Thymus (tissue), 14 donors: ENCODE measurements at places on chromosomes 2 and 18. TPM values are rescaled to one million over a fixed set of nuclear protein-coding genes. Genes with fewer than 3 reads are reported as not detected.

- peaks cover 22% of the 10 kb centered on the region for H3K36me3 ChIP-seq
- peaks cover 5% of the 10 kb centered on the region for H3K4me1 ChIP-seq
- H3K27me3 ChIP-seq, result no peaks in the 10 kb centered on the region
- DNase-seq, result no peak
Observed at GRCh38 chr2:207126724-207127308, 38.9 kb downstream of the KLF7 start.

- no peak overlapping the region for H3K4me3 ChIP-seq
- H3K36me3 ChIP-seq, result no peaks in the 10 kb centered on the region
- H3K27ac ChIP-seq, result no peak overlapping the region
- no peaks in the 10 kb centered on the region for H3K27me3 ChIP-seq
Observed at GRCh38 chr18:23162473-23162872, 27.2 kb downstream of the CABLES1 start.

GRCh38 chr2:45974056-45974455, 322.6 kb downstream of the PRKCE start:
- H3K4me1 ChIP-seq, result peaks cover 5% of the 10 kb centered on the region
- H3K36me3 ChIP-seq, result no peaks in the 10 kb centered on the region
- no peak overlapping the region for H3K27ac ChIP-seq
- H3K27me3 ChIP-seq, result no peaks in the 10 kb centered on the region
- no peak for DNase-seq

DNA sequence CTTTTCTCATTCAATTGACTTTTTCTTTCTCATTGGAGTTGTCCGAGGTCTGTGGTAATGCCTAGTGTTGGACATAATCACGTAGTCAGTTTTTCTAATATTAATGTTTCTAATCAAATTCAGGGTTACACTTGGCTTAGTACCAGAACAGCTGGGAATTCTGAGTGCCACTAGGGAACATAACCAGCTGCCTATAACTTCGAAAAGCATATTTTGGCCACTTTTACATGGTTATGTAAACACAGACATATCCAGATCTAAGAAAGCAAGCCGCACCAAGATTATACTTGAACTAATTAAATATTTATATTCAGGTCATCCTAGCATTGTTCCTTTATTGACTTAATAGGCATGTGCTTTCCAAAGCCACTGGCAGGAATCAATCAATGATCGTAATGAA, 91.1 kb upstream of the ARHGAP28 start:
- no peaks in the 10 kb centered on the region for H3K36me3 ChIP-seq
- H3K4me1 ChIP-seq, result no peaks in the 10 kb centered on the region
- H3K27ac ChIP-seq, result no peak overlapping the region
- no peak overlapping the region for H3K4me3 ChIP-seq

- no peaks in the 10 kb centered on the region for H3K4me1 ChIP-seq
- no peak overlapping the region for H3K4me3 ChIP-seq
- no peaks in the 10 kb centered on the region for H3K27me3 ChIP-seq
- H3K27ac ChIP-seq, result no peak overlapping the region
Observed at GRCh38 chr2:235413064-235413463, 80.8 kb upstream of the AGAP1 start.

GRCh38 chr2:230254152-230254881, 28.8 kb downstream of the SP140 start:
- peak; percentile 9 for DNase-seq
- no peak overlapping the region for H3K4me3 ChIP-seq
- no peak overlapping the region for H3K27ac ChIP-seq
- H3K27me3 ChIP-seq, result no peaks in the 10 kb centered on the region

DNA sequence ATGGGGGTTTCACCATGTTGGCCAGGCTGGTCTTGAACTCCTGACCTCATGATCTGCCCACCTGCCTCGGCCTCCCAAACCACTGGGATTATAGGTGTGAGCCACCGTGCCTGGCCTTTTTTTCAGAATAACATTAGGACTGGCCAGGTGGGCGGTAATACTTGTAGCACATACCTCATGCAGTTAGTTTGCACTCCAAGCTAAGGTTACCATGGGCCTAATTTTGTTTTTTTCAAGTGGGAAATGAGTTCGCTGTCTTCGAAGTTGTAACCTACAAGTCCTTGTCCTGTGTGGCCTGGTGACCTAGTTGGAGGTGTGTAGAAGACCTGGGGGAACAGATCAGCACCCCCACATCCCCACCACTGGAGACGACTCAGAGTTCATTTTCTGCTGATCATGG, 74.8 kb downstream of the LYPD1 start:
- H3K36me3 ChIP-seq, result no peaks in the 10 kb centered on the region
- H3K27ac ChIP-seq, result no peak overlapping the region
- H3K4me3 ChIP-seq, result no peak overlapping the region
- H3K27me3 ChIP-seq, result no peaks in the 10 kb centered on the region
- no peaks in the 10 kb centered on the region for H3K4me1 ChIP-seq
- no peak for DNase-seq

DNA sequence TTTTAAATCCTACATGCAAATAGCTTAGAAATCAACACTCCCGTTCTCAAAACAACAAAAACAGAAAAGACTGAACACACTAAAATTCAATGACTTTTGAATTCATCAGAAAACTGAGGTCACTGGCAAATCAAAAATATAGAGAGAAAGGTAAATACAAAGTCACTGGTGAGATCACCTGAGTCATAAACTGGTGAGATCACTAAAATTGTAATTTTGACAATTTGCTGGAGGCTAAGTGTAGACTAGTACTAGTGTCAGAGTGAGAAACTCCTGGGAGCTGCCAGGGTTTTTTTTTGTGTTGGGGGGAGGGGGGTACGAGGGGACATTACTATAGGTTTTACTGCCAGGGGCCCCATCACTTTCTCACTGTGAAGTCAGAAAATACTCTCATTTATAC, 1876.0 kb upstream of the CELF4 start:
- no peaks in the 10 kb centered on the region for H3K27me3 ChIP-seq
- DNase-seq, result no peak
- no peaks in the 10 kb centered on the region for H3K36me3 ChIP-seq
- H3K4me1 ChIP-seq, result no peaks in the 10 kb centered on the region

DNA sequence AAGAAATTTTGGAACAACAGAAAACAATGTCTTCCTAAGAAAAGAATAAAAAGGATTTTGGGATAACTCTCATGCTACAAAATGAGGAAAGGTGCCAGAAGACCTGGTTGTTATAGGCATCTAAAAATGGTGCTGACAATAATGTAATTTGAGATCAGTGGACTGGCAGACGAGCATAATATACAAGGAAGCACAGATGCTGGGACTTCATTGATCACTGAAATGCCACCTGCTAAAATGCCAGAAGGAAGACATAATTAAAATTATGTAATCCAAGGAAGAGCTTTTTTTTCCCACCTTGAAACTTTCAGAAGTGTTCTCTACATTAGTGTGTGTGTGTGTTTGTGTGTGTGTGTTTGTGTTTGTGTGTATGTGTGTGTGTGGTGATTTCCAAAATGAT, 535.9 kb downstream of the XIRP2 start:
- DNase-seq, result no peak
- no peaks in the 10 kb centered on the region for H3K36me3 ChIP-seq
- no peak overlapping the region for H3K27ac ChIP-seq
- no peak overlapping the region for H3K4me3 ChIP-seq
- no peaks in the 10 kb centered on the region for H3K27me3 ChIP-seq

GRCh38 chr2:160007111-160007510, 55.3 kb downstream of the PLA2R1 start:
- H3K27me3 ChIP-seq, result no peaks in the 10 kb centered on the region
- no peak for DNase-seq
- no peaks in the 10 kb centered on the region for H3K36me3 ChIP-seq

- DNase-seq, result no peak
- no peaks in the 10 kb centered on the region for H3K36me3 ChIP-seq
- H3K4me3 ChIP-seq, result no peak overlapping the region
- no peaks in the 10 kb centered on the region for H3K27me3 ChIP-seq
- H3K4me1 ChIP-seq, result no peaks in the 10 kb centered on the region
Observed at GRCh38 chr2:220394433-220394832, 767.0 kb downstream of the SLC4A3 start.

DNA sequence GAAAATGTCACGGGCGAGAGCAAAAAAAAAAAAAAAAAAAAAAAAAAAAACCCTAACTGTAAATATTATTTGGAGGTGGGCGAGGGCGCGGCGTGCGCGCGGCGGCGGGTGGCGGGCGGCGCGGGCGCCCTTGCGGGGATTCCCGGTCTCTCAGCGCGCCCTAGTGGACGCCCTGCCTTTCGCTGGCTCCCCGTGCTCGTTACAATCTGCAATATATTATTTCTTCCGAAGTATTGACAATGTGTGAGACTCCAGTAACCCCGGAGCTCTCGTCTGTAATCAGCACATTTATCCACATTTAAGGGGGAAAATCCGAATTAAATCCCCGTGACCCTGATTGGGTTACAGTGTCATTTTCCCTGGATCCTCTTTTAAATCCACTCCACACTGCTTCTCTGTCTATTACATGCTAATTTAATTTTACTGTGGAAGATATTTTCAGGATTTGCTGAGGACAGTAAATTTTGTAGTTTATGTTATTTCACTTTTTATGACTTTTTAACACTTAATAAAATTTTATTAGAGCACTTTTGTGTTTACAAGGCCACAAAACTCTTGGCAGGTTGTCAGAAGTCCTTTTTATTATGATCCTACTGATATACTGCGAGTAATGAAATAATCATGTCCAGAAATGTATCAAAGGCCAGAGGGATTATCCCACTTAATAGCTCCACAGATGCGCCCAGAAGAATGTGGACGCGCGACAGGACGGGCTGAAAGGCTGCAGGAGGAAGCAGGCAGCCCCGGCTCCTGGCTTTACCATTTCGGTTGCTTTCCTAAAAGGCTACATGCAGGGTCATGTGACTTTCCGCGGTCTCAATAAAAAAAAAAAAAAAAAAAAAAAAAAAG, 369.1 kb downstream of the MTX2 start:
- H3K4me1 ChIP-seq, result peaks cover 4% of the 10 kb centered on the region
- no peaks in the 10 kb centered on the region for H3K36me3 ChIP-seq
- no peak for DNase-seq

- no peak for DNase-seq
- peaks cover 34% of the 10 kb centered on the region for H3K4me1 ChIP-seq
- no peaks in the 10 kb centered on the region for H3K36me3 ChIP-seq
- no peak overlapping the region for H3K4me3 ChIP-seq
- no peak overlapping the region for H3K27ac ChIP-seq
Observed at GRCh38 chr2:189299974-189300373, 120.4 kb upstream of the COL5A2 start.

DNA sequence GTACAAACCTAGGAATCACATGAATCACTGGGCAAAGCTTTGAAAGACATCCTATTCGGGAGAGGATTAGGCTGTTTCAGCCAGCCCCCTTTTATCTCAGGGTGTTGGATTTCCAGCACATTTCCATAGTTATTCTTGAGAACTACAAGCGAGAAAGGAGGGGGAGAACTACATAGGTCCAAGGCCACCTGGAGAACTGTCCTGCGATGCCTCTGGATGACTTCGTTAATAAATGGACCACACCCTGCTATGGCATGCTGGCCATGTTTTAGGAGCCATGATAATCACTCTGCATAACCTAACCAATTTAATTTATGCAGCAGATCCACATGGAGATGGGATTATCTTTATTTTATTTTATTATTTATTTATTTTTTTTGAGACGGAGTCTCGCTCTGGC, 29.9 kb downstream of the RHBDD1 start:
- peak overlapping the region; percentile 53 for H3K27ac ChIP-seq
- peaks cover 23% of the 10 kb centered on the region for H3K36me3 ChIP-seq
- peaks cover 58% of the 10 kb centered on the region for H3K4me1 ChIP-seq
- H3K27me3 ChIP-seq, result no peaks in the 10 kb centered on the region
- no peak for DNase-seq

- peak; percentile 53 for DNase-seq
- no peaks in the 10 kb centered on the region for H3K27me3 ChIP-seq
- no peaks in the 10 kb centered on the region for H3K36me3 ChIP-seq
Observed at GRCh38 chr2:128421286-128421685, 102.6 kb upstream of the HS6ST1 start.

DNA sequence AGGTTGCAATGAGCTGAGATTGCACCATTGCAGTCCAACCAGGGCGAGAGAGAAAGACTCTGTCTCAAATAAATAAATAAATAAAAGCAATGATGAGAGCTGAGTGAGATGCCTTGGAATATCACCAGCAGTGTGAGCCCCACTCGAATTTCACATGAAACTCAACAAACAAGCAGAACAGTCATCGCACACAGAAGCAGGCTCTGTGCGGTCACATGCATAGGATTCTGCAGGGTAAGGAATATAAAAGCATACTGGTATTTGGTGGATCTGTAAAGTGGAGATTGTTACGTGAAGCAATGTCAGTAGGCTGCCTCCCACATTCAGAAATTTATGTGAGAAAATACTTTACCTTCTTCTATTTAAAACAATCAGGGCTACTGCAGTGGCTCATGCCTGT, 18.0 kb upstream of the AP1S3 start:
- H3K4me1 ChIP-seq, result no peaks in the 10 kb centered on the region
- H3K27me3 ChIP-seq, result no peaks in the 10 kb centered on the region
- no peak for DNase-seq
- no peak overlapping the region for H3K4me3 ChIP-seq
- H3K27ac ChIP-seq, result no peak overlapping the region

DNA sequence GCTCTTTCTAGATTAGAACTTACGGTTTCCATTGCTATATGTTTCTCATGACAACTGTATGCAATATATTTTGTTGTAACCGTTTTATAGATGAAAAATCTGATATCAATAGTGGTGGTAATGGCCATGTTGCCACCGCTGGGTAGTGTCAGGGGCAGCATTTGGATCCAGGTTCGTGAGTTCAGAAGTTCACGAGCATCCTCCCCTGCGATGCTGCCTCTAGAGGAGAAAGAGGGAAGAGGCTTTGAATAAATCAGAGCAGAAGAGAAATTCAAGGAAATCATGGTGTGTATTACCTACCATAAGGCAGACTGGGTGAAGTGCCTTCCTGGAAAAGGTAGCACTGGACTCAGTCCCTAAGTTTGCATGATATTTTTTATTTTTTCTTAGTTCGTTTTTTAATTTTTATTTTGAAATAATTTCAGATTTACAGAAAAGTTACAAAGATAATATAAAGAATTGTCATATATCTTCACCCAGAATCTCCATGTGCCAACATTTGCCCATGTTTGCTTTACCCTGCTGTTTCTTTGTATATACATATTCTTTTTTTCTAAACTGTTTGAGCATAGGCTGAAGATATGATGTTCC, 3.3 kb upstream of the ZBTB7C start:
- H3K36me3 ChIP-seq, result no peaks in the 10 kb centered on the region
- H3K4me1 ChIP-seq, result peaks cover 5% of the 10 kb centered on the region
- no peak overlapping the region for H3K4me3 ChIP-seq
- DNase-seq, result no peak
- H3K27ac ChIP-seq, result no peak overlapping the region
- H3K27me3 ChIP-seq, result peaks cover 61% of the 10 kb centered on the region

- H3K27ac ChIP-seq, result no peak overlapping the region
- no peak overlapping the region for H3K4me3 ChIP-seq
- DNase-seq, result no peak
- no peaks in the 10 kb centered on the region for H3K27me3 ChIP-seq
- H3K36me3 ChIP-seq, result no peaks in the 10 kb centered on the region
- peaks cover 6% of the 10 kb centered on the region for H3K4me1 ChIP-seq
Observed at GRCh38 chr2:225030203-225030602, 12.1 kb downstream of the DOCK10 start.

- H3K27ac ChIP-seq, result no peak overlapping the region
- no peaks in the 10 kb centered on the region for H3K4me1 ChIP-seq
- H3K4me3 ChIP-seq, result no peak overlapping the region
- H3K36me3 ChIP-seq, result no peaks in the 10 kb centered on the region
Observed at GRCh38 chr2:182144776-182145165, 159.1 kb downstream of the PPP1R1C start.

- H3K4me1 ChIP-seq, result no peaks in the 10 kb centered on the region
- H3K4me3 ChIP-seq, result no peak overlapping the region
- H3K36me3 ChIP-seq, result no peaks in the 10 kb centered on the region
- no peak overlapping the region for H3K27ac ChIP-seq
- no peaks in the 10 kb centered on the region for H3K27me3 ChIP-seq
Observed at GRCh38 chr18:68940039-68940438, 142.2 kb downstream of the CCDC102B start.

Gene CCL20
- total RNA-seq, result 2.8 TPM

Gene AGXT
- 0.14 TPM for total RNA-seq

Gene BUB1
- 52.9 TPM for total RNA-seq

Gene MC4R
- 0.33 TPM for total RNA-seq

Gene LINC00305
- total RNA-seq, result 0.05 TPM

Gene POTEI
- total RNA-seq, result 0.14 TPM

Gene DPY30
- 72.3 TPM for total RNA-seq
